ENCODE measurements at places on chromosomes 4 and X.

- no peak for DNase-seq
These were observed 144.8 kb downstream of the TLL1 start for GRCh38 chr4:166017804-166018203.

DNA sequence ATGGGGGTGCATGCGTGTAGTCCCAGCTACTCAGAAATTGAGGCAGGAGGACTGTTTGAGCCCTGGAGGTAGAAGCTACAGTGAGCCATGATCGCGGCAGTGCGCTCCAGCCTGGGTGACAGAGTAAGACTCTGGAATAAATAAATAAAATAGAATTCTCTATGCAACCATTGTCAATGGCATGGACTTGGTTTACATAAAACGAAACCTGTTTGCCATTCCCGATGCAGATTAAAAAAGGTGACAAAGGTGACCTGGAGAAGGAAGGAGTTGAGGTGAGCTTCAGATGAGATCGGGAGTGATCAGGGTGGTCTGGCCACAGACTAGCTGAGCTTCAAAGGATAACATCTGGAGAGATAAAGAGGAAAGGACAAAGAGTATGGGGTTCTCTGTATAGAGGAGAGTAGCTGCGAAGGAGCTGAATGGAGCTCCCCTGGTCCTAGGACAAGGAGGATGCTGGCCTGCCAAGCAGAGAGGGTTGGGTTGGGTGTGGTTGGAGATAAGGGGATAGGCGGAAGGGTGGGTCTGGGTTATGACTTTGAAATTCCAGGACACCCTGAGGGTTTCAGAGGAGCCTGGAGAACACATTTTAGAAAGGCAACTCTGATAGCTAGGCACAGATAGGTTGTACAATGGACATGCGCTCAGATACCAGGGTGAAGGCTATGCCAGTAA, 98.6 kb downstream of the RBM47 start:
- DNase-seq, result no peak

DNA sequence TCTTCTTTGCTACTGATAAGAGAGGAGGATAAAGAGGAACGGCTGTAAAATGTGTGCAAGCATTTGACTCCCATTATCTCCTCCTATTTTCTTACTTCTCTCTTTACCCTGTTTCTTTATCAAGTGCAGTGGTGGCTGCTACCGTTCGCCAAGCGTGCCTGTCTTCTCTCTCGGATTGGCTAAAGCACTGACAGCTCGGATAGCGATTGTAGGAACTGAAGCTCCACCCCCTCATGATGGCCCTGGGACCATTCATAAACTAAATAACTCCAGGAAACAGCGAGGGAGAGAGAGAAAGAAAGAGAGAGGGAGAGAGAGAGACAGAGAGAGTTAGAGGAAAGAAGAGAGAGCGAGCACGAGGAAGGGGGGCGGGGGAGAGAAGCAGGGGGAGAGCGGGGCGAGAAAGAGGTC, 305 bp upstream of the MAB21L2 start:
- no peak for DNase-seq

GRCh38 chrX:20973038-20973437, 401.2 kb upstream of the CNKSR2 start:
- no peak for DNase-seq

GRCh38 chr4:122894827-122895226, 27.6 kb downstream of the NUDT6 start:
- no peak for DNase-seq

GRCh38 chr4:10981096-10981495, 296.5 kb upstream of the CLNK start:
- no peak for DNase-seq

DNA sequence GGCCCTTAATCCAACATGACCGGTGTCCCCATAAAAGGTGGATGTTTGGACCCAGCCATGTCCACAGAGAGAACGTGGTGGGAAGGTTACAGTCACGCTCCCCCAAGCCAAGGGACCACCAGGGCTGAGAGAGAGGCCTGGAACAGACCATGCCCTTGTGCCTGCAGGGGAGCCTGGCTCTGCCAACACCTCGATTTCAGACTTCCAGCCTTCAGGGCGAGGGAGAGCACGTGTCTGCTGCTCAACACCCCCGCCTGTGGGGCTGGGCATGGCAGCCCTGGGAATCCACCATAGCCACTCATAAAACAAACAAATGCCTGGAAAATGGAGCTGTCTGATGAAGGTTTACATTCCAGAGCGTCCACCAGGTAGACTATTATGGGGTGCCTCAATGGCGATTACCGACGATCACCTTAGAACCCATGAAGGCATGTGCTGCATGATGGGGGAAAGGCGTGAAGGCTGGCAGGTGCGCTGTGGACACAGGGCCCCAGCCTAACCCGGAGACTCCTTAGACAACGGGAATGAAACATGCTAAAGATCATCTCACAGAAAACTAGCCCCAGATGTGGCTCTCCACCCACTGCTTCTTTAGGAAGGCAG, 42.3 kb upstream of the HMX1 start:
- no peak for DNase-seq

- no peak for DNase-seq
These were observed 1408.0 kb downstream of the RAPGEF2 start for GRCh38 chr4:160510928-160511327.

DNA sequence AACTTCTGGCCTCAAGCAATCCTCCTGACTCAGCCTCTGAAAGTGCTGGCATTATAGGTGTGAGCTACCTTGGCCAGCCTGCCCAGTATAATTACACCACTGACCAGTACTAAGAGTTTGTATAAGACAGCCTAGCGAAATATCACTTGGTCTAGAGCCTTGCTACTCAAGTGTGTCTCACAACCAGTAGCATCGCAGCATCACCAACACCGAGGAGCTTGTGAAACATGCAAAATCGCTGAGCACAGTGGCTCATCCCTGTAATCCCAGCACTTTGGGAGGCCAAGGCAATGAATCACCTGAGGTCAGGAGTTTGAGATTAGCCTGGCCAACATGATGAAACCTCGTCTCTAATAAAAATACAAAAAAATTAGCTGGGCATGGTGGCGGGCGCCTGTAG, 102.0 kb upstream of the GATB start:
- no peak for DNase-seq

DNA sequence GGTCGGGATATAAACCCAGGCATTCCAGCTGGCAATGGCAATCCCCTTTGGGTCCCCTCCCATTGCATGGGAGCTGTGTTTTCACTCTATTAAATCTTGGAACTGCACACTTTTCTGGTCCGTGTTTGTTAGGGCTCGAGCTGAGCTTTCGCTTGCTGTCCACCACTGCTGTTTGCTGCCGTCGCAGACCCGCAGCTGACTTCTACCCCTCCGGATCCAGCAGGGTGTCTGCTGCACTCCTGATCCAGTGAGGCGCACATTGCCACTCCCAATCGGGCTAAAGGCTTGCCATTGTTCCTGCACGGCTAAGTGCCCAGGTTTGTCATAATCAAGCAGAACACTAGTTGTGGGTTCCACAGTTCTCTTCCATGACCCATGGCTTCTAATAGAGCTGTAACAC, 1322.1 kb downstream of the ADGRL3 start:
- no peak for DNase-seq

DNA sequence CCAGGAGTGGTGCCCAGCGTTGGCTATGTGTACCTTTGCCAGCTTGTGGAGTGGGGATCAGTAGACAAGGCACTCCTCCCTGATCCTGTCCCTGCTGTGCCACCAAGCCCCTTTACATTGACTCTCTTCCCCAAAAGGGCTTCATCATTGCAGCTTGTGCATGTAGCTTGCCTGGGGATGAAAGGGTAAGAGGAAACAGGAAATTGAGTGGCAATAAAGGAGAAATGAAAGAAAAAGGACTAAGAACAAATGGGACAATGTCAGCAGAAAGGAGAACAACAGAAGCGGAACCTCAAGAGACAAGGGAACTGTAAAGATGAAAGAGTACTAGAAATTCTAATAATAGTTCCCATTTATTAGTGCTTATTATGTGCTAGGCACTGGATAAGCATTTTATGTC, 8.7 kb upstream of the IL13RA1 start:
- DNase-seq, result no peak

DNA sequence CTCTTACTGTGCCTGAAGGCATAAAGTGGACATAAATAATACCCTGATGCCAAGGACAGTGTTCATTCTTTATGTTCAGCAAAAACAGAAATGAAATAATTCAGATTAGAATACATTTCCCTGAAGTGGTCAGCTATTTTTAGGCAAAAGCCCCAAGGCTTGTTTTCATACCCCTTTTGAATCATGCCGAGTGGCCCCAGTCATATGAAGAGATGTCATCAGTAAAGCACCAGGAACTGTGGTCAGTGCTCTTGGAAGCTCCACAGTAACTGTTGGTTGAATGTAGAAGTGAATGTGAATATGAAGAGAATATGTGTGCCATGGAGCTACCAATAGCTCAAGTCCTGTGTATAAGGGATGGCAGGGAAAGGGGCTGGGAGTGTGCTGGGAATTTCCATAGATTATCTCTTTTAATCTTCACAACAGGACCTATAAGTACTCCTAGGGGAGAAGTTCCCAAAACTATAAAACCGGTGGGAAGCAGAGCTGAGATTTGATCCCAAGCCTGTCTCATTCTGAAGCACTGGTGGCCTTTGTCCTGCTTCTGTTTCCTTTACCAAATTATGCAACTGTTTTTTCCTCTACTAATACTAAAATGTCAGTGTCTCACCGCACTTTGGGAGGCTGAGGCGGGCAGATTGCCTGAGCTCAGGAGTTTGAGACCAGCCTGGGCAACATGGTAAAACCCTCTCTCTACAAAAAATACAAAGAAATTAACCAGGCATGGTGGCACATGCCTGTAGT, 52.6 kb downstream of the FNIP2 start:
- DNase-seq, result no peak

- no peak for DNase-seq
These were observed 36.5 kb downstream of the EFNB1 start for GRCh38 chrX:68865300-68865699.

GRCh38 chr4:151569650-151570049, 160.7 kb downstream of the FHIP1A start:
- DNase-seq, result no peak

DNA sequence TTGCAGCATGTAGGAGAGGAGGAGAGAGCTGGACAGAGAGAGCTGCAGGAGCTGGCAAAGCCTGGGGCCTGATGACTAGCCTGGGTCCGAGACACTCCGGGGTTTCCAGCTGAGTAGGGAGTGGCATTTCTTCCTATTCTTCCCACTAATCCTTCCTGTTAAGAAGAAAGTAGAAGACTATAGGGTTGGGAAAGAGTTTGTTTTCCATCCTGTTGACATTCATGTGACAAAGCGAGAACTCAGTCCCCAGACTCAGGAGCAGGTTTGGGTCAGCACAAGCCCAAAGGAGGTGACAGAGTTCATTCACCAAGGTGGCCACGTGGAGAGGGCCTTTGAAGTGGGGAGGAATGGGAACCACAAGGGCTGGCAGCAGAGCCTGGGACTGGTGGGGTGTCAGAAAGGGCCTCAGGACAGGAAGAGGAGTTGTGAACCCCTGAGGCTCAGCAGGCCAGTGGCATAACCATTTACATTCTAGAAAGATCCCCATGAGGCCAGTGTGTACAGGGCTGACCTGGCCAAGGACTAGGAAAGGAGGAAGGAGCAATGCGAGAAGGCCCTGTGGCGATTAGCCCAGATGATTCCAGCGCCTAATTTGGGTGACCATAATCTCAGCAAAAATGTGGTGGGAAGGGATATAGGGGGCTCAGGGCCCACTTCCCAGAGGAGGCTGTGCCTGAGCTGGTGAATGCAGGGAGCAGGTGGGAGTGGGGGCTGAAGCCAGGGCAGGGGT, 3.3 kb upstream of the HAUS3 start:
- no peak for DNase-seq

Measured in NCI-H1092 (cell line).